ENCODE measurements at places on chromosomes 1 and 21. TPM values are rescaled to one million over a fixed set of nuclear protein-coding genes. Genes with fewer than 3 reads are reported as not detected.

GRCh38 chr1:45522324-45523104, 830 bp upstream of the PRDX1 start:
- DNase-seq: no peak

The UBE2J2 gene
- 57.3 TPM for total RNA-seq

DNA sequence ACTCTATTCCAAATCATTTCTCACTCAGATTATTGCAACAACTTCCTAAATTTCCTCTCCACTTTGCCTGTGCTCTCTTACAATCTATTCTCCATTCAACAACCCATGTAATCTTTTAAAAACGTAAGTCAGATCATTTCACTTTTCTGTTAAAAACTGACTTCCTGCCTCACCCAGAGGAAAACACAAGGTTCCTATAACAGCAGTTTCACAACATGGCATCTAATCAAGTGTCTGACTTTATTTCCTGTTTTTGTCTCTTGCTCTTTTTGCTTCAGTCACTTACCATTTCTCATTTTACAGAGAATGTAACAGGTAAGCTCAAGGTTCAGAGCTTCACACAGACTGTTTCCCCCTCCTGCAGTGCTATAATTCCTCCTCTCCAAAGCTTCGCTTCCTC, 560.7 kb downstream of the LRRIQ3 start:
- DNase-seq: no peak

- peak; percentile 36 for DNase-seq
Observed at GRCh38 chr1:151612501-151613281, 841 bp downstream of the SNX27 start.

- no peak for DNase-seq
Observed at GRCh38 chr1:208182880-208183645, 61.1 kb downstream of the PLXNA2 start.

DNA sequence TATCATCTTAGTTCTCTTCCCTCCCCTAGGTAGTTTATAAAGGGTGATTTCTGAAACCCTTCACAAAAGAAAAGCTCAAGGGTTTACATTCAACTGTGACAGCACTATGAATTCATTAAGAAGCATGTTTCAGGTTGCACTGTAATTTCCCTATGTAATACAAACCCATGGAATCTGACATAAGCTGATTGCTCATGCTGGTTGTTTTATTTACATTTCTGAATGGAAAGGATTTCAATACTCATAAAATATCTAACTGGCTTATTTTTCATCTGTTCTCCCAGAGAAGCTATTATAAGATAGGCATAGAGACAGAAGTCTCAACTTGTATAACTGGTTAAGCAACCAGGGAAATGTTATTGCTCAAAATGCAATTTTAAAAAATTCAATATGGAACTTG, 20.5 kb downstream of the WNT2B start:
- DNase-seq: no peak

GRCh38 chr1:62294261-62294660, 25.0 kb downstream of the KANK4 start:
- no peak for DNase-seq

DNA sequence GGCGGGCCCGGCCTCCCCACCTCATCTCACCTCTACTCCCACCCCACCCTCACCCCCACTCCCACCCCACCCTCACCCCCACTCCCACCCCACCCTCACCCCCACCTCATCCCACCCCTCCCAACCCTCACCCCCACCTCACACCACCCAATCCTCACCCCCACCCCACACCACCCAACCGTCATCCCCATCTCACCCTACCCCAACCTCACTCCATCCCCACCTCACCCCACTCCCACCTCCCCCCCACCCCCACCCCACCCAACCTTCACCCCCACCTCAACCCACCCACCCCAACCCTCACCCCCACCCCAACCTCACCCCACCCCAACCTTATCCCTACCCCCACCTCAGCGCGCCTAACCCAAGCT, 13.4 kb downstream of the A3GALT2 start:
- DNase-seq: no peak

DNA sequence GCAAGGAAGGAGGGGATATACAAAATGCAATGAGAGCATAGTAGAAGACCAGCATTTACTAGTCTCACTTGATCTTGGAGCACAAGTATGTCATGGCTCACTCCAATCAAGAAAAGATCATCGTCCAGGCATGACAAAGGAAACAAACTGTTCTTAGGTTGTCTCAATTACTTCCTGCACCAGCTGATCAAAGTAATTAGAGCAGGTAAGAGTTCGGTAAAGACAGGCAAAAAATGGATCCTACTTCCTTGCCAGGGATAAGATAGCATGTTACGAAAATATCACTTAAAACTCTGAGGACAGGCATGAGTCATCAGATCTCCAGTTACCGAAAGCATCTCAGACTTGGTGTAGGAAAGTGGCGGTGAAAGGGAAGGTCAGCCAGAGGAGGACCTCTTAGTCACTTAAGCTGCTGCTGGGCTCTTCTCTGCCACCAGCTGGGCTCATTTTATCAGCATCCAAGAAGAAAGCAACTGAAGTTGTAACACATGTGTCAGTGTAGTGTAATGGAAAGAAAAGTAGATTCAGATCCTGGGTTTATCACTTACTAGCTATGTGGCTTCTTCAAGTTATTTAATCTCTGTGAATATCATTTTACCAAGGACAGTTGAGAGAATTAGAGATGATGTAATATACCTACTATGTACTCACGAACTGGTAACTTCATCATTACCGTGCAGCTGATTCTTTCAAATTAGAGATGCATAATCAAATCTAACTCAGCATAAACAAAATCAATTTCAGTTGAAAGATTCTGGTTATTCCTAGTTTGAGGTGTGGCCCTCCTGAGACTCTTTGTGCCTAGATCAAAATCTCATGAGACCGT, 46.8 kb downstream of the XCL1 start:
- no peak for DNase-seq

The PLPPR4 gene
- total RNA-seq: 0.05 TPM

GRCh38 chr1:156815307-156815826, 1.3 kb downstream of the SH2D2A start:
- peak; percentile 33 for DNase-seq

The LMOD1 gene
- total RNA-seq: not detected

DNA sequence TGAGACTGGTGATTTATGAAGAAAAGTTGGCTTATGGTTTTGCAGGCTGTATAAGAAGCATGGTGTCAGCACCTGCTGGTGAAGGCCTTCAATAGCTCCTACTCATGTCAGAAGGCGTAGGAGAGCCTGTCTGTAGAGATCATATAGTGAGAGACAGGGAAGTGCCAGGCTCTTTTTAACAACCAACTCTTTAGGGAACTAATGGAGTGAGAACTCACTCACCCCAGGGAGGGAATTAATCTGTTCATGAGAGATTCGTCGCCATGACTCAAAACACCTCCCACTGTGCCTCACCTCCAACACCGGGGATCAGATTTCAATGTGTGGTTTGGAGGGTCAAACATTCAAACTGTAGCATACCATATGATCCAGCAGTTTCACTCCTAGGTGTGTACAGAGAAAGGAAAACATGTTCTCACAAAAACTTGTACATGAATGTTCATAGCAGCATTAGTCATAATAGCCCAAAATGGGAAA, 72.6 kb downstream of the TTC3 start:
- no peak for DNase-seq

The TSSK3 gene
- total RNA-seq: not detected

- no peak for DNase-seq
Observed at GRCh38 chr1:165011991-165012531, 344.5 kb downstream of the LMX1A start.

The LGR6 gene
- not detected for total RNA-seq

- no peak for DNase-seq
Observed at GRCh38 chr1:188194916-188195315, 1366.2 kb downstream of the PLA2G4A start.

The TBX19 gene
- total RNA-seq: 0.51 TPM

GRCh38 chr1:5525597-5526384, 466.4 kb downstream of the NPHP4 start:
- no peak for DNase-seq

DNA sequence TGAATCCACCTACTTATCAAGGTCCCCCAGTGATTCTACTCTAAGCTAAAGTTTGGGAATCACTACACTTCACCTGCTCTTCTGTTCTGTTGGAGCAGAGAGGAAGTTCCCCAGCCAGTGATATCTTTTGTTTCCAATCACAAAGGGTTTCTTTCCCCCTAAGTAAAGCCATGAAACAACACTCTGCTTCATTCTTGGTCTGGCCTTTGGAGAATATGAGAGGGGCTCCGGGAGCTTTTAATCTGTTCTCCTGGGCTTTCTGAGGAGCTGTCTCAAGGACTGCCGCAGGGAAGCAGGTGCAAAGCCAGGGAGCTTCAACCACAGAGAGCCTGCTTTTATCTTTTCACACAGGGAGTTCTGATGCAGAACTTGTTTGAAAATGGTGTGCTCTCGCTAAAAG, 10.1 kb upstream of the SLAMF9 start:
- no peak for DNase-seq

DNA sequence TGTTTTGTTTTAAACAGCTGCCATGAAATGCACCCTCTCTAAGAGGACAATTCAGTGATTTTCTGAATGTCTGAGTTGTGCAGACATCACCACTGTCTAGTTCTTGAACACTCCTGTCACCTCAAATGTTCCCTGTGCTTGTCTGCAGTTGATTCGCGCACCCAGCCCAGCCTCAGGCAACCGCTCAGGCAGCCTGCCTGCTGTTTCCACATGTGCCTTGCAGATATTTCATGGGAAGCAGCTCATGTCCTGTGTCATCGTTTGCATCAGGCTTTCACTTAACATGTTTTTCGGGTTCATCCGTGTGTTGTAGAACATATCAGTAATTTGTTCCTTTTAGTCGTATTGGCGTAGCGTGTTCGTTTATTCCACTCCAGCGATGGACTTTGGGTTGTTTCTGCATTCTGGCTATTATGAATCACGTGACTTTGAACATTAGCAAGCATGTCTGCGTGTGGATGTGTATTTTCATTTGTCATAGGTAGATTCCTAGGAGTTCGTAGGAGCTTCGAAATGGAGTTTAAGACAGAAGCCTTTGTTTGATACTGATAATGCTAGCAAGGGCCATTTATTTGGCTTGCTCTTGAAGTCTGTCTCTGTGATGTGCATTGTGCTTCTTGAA, 12.1 kb downstream of the ADARB1 start:
- no peak for DNase-seq

The OR2L5 gene
- total RNA-seq: not detected

GRCh38 chr1:57623039-57623790, 199.4 kb upstream of the DAB1 start:
- DNase-seq: peak; percentile 53

GRCh38 chr1:58896246-58897183, 112.7 kb upstream of the JUN start:
- DNase-seq: peak; percentile 53

The BMP8B gene
- 0.17 TPM for total RNA-seq

- DNase-seq: no peak
Observed at GRCh38 chr21:32140604-32141317, 138.1 kb downstream of the MIS18A start.

The TDRD10 gene
- 6.0 TPM for total RNA-seq
